ENCODE measurements at places on chromosomes 1 and 21.

GRCh38 chr1:4064150-4064889, 164.2 kb upstream of the C1orf174 start:
- DNase-seq = no peak

DNA sequence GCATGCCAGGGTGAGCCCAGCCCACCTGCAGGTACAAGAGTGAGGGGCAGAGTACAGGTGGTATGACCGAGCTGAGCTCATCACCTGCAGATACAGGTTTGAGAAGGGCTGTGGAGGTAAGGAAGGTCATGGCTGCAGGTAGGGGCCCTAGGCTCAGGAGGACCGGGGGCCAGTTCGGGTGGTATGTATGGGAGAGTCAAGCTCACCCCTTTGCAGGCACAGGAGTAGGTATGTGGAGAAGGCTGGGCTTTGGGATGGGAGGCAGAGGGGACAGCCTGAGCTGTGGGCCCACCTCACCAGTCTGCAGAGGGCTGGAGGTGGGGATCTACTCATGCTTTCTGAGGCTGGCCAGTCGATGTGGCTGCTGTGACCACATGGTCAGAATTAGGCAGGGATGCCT, 17.2 kb downstream of the PODN start:
- DNase-seq = no peak

DNA sequence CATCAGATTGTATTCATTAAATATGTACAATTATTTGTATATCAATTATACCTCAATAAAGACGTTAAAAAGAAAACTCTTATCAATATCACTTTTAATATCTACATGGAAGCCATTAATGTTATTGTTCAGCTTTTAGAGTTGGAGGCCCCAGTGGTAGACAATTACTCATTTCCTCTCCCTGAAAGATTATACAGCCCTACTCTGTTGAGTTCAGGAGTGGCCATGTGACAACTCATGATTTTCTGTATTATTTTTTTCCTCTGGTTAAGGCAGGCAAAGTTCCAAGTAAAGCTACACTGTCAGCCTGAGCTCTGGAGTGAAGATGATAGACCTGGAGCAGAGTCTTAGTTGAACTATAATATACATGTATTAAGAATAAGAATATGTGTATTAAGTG, 247.9 kb upstream of the B3GALT2 start:
- DNase-seq = no peak

DNA sequence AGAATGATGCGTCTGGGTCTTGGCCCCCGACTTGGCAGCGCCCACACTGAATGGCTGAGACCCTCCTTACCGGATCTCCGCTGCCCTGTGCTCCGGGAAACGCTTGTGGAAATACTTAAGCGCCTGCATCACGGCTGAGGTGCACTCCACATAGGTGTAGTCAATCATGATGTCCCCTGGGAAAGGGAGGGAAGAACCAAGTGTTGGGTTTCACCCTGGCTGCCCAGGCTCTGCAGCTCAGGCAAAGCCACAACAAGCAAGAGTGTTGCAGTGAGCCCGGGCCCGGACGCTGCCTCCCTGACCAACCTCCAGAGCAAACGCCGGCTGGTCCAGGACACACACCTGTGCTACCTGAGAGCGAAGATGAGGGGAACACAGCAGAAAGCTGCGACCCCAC, 21.5 kb upstream of the SPATC1L start:
- no peak for DNase-seq

DNA sequence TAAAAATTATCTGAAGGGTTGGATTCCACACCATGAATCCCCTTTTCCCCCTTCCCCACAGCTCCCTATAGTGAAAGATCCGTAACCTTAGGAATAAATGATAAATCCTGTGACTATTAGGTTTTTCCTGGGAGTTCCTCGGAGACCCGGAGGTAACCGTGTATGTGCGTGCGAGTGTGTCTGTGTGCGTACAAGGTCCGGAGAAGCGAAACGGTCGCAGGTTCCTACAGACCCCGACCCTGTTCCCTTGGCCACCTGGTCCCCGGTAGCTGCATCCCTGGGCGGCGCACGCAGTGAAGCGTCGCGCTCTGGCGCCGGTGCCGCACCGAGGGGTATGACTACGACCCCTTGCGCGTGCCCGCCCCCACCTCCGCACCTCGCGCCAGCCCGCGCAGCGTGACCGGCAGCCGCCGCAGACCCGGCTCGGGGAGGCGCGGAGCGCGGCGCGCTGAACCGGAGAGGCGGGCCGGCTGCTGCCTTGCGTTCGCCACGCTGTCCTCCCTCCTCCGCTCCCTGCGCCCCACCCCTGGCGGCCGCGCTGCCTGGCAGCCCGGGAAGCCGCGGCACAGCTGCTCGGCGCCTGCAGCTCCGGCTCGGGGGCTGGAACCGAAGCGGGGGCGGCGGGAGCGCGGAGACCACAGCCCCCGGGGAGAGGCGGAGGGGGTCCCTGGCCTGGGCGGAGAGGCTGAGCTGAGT, at the start of gene AK5:
Gene AK5, plus strand, starts transcription at position 529 of the 696 bp plus-strand sequence. CDS start 295 bp downstream, outside the sequence.
- DNase-seq = no peak

DNA sequence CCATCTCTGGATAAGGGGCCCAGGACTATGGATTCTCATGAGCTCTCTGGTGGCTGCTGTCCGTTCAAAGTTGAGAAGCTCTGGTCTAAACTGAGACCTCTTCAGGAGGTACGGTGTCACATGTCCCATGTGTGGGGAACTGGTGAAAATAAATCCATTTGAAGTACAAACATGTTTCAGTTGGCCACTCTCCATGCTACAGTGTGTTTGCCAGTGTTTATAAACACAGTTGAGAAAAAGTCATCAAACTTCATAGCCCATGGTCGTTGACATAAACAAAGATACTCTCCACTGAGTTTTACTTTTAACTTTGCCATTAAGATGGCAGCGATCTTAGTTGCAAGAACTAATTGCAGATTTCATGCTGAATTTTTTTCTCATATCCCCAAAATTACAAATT, 72.8 kb downstream of the PSMG1 start:
- DNase-seq = no peak

Data from cortex of kidney (tissue), 1 donor.